Adrenal gland (tissue), 19 donors: ENCODE measurements at places on chromosomes 3 and 15.

- no peak for DNase-seq
These were observed 32.1 kb upstream of the BCL2L10 start for GRCh38 chr15:52144656-52145178.

DNA sequence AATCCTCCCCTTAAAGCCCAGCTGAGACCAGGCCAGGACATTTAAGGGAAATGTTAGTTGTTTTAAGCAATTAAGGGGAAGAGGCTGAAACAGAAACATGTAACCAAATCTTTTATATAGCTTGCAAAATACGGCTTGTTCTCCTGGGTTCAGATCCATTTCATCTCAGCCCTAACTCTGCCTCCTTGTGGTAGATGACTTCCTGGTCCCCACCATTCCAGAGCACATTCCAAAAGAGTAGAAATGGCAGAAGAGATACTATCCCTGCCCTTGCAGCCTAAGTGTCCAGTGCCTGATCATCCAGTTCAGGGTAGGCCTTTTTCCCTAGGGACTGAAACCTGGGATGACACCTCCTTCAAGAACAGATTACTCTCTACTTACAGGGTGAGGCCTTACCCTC is 266.2 kb upstream of the VEPH1 start:
- no peak for DNase-seq

- DNase-seq, result no peak
These were observed 61.5 kb downstream of the C3orf38 start for GRCh38 chr3:88211096-88211890.

GRCh38 chr15:38454696-38455090 is 766 bp downstream of the FAM98B start:
- DNase-seq, result no peak

GRCh38 chr3:11362600-11362999 is 90.4 kb downstream of the ATG7 start:
- DNase-seq, result no peak

- no peak for DNase-seq
These were observed 148.5 kb downstream of the DCLK3 start for GRCh38 chr3:36615861-36616260.

DNA sequence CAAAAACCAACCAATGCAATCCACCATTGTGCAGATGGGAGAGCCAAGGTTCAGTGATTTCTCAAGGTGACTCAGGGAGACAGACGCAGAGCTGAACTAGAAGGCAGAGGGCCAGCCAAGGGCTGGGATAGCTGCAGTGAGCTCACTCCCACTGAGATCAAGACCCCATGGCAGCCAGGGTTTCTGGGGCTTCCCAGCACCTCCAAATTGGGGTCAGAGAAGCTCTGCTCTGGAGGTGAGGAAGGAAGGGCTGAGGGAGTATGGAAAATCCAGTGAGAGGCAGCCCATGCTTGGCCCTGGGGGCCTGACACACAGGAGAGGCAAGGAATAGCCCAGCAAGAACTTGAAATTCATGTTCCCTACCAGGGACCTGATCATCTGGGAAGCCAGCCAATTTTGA is 61.0 kb downstream of the ISG20 start:
- no peak for DNase-seq

GRCh38 chr3:156250550-156250949 is 130.2 kb downstream of the KCNAB1 start:
- no peak for DNase-seq

GRCh38 chr3:30073040-30073439 is 533.4 kb upstream of the TGFBR2 start:
- DNase-seq, result no peak

- DNase-seq, result no peak
These were observed 472.8 kb upstream of the KCNMB2 start for GRCh38 chr3:178063461-178063860.

GRCh38 chr3:162632672-162633071 is 1136.1 kb downstream of the OTOL1 start:
- DNase-seq, result no peak

DNA sequence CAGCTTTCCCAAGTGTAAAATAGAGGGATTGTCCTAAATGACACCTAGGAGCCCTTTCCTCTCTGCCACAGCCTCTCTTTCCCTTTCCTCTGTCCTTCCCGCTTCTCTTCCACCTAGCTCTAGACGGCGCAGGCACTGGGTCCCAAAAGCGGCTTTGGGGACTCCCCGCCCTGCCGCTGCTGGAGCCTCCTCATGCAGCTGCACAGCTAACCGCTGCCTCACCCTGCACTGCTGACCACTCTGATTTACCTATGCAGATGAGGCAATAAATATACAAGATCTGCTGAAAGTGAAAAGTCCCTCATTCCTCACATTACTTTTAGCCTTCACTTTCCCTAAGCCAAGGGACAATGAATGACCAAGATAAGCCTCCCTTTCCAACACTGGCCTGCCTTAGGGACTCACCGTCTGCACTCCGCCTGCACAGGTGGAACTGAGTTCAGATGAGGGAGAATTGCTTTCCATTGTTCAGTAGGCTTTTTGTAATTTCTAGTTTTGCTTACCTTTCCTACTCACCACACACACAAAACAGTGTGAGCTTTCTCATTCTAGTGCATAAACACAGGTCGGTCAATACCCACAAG is 197.5 kb upstream of the BCL6 start:
- no peak for DNase-seq

- DNase-seq, result peak; percentile 79
These were observed 600 bp upstream of the USP3 start for GRCh38 chr15:63503739-63504246.
